ENCODE measurements at places on chromosomes 2 and 18.

DNA sequence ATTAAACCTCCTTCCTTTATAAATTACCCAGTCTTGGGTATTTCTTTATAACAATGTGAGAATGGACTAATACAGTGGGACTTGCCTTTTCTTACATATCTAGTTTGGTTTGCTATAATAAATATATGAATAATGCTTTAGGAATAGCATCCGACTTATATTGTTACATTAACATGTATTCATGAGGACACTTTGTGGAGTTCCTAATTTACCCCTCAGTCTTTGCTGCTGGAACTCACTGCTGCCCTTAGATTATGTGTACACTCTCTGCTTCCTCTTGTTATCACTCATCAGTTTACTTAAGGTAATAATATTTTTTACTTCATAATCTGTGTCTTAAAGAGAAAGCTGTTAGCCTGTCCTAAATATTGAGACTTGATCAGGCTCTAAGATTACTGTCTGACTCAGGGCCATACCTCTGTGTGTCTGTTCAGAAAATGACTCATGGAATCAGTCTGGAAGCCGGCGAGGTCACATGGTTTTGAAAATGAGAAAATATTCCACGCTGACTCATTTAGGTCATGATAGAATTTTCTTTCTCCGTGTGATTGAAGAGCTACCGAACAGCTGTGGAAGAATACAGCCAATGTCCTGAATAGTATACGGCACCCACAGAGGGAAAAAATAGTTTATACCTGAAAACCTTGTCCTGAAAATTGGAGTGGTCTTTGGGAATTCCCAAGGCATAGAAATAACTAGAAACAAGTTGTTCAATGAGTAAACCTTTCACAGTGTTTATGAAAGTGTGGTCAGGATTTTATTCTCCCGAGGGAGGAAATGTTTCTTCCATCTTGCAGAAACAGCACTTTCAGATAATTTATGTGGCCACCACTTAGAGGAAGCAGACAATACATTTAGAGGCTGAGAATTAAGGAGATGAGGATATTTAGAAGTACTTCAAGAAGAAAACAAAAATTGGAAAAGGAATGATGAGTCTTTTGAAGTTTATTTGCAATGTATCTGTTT, 156.4 kb downstream of the DSEL start:
- peak; percentile 25 for DNase-seq

DNA sequence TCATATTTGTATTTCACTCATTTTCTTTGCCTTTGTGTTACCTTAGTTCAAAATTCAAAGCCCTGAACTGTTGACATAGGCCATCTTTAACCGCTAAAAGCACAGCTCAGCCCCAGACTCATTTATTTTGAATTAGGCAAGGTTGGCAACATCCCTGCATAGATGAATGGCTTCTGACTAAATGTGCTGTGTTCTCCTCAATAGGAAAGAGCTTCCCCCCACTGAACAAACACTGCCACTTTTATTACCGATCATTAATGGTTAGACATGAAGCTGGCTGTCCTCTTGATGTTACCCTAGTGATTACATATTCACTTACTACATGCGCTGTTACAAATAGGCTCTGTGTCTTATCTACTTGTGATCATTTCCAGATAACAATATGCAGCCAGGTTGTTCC, 170.7 kb downstream of the ADCYAP1 start:
- DNase-seq, result no peak

DNA sequence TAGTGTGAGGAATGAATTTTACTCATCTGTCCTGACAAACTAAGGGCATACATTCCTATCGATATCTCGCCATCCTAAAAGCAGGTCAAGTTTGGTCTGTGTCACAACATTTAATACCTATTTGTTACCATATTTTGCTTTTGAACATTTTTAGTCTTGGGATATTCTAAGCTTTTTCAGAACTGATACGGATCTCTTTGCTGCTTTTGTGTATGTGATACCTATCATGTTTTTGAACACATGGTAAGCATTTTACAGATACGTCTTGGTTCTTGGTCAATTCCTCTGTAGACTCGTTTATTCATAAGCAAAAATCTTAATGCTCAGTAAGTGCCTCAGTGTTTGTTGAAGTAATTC, 592 bp downstream of the ZNF397 start:
- no peak for DNase-seq

- peak; percentile 81 for DNase-seq
Observed at GRCh38 chr2:30231212-30231995, at the start of gene LBH. Gene LBH (plus strand): TSS chr2:30231534. CDS start chr2:30231739, 205 bp downstream.

DNA sequence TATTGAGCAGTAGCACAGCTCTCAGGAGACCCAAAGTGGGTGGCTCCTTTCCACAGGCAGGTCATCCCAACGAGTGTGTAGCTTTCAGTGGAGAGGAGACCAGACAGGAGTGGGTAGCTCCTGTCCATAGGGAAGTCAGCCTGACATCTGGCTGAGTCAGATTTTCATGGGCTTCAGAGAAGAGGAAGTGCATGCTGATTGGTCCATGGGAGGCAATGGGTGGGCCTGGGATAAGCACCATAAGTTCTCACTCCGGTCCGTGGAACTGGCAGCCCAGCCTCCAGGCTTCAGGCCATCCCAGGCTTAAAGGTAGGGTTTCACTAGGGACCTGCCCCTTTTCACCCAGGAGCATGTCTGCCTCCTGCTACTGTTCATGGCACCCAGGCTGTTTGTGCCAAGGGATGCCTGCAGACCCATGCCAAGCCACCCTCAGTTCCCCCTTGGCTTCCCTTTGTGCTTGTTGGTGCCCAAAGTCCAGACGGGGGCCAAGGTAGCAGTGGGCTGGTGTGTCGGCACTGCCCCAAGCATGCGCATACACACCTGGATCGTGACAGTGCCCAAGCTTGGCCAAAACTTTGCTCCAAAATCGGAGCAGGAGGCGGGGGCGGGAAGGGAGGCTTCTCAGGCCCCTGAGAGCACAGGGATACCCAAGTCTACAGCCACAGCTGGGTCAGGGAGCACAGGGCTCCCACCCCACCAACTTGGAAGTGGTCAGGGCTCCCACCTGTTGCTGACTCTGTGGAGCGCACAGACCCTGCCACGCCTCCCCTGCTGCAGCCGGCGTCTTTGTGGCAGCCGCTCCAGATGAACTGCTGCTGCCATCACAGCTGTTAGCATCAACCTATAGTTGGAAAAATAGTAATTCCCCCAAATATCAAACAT, 26.4 kb downstream of the MARCHF7 start:
- DNase-seq, result no peak

- DNase-seq, result no peak
Observed at GRCh38 chr2:468648-469336, 180.9 kb upstream of the ALKAL2 start.

GRCh38 chr18:78721981-78722380, 257.6 kb upstream of the SALL3 start:
- no peak for DNase-seq

- peak; percentile 19 for DNase-seq
Observed at GRCh38 chr18:32093102-32093511, 1.4 kb downstream of the RNF138 start.

DNA sequence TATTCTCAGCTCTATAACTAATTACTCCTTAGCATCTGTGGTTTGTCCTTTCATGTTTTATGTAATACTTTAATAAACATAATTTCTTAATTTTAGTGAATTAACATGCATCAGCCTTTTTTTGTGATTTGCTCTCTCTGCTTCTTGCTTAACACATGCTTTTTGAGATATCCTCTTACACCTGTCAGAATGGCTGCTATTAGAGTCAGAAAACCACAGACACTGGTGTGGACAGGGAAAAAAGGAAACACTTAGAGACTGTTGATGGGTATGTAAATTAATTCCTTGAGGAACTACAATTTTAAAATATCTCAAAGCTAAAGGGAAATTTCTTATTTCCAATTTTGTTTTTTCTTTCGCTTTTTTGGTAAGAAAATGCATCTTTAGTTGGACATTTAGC, 549.0 kb downstream of the ZNF804A start:
- DNase-seq, result no peak

DNA sequence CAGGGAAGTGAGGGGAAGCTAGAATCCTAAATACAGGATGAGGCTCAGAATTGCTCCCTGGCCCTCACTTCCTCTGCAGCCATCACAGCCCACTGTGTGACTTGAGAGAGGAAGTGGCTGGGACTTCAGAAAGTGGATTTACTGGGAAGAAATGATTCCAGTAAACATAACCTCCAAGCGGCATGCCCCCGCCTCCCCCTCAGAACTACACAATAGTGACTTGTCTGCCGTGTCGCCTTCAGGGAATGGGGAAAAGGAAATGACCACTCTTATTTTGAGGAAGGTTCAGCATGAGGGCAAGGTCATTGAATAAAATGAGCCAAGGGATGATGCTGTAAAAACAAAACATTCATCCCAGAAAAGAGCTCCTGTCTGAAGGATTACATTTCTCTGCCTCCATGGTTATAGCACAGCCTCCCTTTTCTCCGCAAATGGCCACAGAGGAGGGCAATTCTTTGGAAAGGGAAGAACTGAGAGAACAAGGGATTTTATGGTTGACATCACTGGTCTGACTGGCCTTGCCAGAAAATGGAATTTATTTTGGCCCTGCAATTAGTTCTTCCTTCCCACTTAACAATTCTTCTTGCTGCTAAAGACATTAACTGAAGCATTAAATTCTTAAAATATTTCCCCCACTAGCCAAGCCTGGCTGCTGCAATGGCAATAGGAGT, 78.9 kb upstream of the DAPL1 start:
- no peak for DNase-seq

DNA sequence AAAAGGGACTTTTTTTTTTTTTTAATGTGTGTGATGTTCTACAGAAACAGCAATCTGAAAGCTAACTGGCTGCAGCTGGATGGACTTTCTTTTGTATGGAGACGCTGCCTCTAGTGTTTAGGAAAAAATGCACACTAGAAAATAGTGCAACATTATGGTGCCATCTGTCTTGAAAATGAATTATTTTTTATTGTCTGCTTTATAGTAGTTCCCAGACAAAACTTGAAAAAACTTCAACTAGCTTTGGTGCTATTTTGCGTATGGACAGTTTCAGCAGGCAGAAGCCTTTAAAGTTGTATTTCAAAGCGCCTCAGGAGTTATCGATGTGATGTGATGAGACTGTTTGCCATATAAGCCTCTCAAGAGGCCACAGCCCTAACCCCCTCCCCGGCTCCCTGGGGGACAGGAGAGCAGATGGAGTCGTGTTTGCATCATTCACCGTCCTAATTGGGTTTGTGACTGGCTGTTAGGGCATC, 86.9 kb downstream of the LTBP1 start:
- no peak for DNase-seq

GRCh38 chr18:4198956-4199355, 256.2 kb downstream of the DLGAP1 start:
- no peak for DNase-seq

DNA sequence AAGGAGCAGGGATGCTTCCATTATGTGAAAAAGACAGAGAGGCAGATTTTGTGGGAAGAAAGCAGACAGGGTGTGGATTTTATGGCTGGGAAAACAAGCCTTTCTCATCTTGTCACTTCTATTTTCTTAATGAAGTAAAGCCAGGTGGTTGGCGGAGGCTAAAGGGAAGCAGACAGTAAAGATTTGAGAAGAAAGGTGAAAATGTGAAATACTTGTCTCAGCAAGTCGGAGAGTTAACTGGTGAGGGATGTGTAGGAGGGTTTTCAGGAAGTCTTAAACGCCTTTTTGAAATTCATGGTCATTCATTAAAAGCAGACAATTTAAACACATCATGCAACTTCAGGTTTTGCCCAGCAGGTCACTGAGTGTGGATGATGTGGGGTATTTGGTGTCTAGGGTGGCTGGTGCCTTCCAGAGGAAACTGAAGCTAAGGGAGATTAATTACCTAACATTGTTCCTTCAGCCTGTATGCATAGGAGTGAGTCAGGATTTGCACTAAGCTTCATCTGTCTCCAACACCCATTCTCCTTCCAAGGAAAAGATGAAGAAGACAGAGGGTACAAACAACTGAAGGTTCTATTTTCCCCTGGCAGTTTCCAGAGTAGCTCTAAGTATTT, 20.7 kb downstream of the SLC14A2 start:
- DNase-seq, result no peak

DNA sequence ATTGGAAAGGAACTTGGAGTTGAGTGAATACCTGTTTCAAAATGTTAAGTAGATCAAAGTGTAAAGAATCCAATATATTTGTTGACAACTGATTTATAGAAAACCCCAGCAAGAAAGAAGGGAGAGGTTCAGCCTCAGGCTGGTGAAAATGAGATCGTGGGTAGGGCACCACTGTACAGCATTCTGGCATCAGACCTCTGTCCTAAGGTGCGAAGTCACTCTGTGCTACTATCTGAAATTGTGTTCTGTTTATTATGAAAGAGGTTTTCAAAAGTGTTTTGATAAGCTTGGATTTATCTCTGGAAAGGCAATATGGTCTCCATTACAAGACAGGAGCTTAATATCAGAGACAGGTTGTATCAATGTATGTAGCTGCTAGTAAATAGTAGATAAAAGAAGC, 80.5 kb upstream of the MAP4K3 start:
- no peak for DNase-seq

- DNase-seq, result no peak
Observed at GRCh38 chr2:42169874-42170521, 845 bp downstream of the EML4 start.

DNA sequence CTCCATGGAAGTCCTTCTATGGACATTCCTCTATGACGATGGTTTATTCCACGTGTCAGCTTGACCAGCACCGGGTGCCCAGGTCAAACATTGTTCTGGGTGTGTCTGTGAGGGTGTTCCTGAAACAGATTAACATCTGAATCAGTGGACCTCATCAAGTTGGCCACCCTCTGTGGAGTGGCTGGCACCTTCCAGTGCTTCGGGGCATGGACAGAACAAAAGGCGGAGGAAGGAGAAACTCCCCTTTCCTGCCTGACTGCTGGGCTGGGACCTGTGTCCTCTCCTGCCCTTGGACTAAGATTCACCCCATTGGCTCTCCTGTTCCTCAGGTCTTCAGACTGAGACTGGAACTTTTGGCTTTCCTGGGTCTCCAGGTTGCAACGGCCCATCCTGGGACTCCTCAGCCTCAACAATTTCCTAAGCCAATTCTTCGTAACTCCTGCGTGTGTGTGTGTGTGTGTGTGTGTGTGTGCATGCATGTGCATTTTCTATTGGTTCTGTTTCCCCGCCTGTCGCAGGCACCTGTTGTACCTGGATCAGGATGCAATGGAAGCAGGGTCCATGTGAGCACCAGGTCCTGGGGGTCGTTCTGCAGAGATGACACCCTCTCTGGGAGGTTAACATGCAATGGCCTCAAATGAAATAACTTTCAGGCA, 357.2 kb upstream of the SALL3 start:
- no peak for DNase-seq

GRCh38 chr2:152221839-152222238, 46.3 kb upstream of the STAM2 start:
- DNase-seq, result no peak

DNA sequence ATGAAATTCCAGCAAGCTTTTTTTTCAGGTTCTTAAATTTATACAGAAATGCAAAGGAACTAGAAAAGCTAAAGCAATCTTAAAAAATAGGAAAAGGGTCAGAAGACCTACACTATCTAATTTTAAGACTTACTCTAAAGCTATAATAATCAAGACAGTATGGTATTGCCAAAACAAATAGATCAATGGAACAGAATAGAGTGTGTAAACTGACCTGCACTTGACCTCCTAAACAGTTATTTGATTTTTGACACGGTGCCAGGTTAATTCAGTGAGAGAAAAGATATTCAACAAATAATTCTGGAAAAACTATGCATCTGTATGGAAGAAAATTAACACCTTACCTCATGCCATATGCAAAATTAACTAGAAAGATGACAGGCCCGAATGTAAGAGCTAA, 73.6 kb downstream of the OLA1 start:
- no peak for DNase-seq
